Activated CD4-positive, alpha-beta T cell treated with anti-CD3 and anti-CD28 coated beads, Interleukin-2, amount 50 U/mL, for 16 hours (primary cell): ENCODE measurements at places on chromosomes 7 and 10.

GRCh38 chr7:10655031-10655430, 318.6 kb upstream of the PHF14 start:
- DNase-seq, result no peak

- DNase-seq, result no peak
Measured at GRCh38 chr7:1611708-1612241, 41.9 kb upstream of the PSMG3 start.

- no peak for DNase-seq
Measured at GRCh38 chr7:27641581-27642230, 21.0 kb downstream of the HIBADH start.

- DNase-seq, result no peak
Measured at GRCh38 chr10:132265890-132266496, 41.8 kb downstream of the STK32C start.

GRCh38 chr10:22477334-22478287, 132.3 kb downstream of the SPAG6 start:
- DNase-seq, result no peak

DNA sequence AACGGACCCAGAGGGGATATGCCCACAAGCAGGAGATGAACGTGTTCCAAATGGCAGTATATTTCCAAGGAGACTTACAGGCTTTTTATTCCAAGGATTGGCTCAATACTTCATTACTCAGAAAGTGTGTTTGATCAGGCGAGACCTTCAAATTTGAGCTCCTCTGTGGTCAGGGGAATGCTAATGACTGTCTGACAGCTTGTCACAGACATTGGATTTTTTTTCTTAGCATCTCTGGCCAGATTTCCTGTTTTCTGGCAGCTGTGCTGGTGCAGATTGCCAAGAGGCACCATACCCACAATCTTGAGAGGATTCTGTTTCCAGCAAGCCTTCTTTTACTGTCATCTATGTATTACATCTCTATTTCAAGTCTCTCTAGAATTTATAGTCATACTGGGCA, 93.8 kb downstream of the C1GALT1 start:
- DNase-seq, result no peak

DNA sequence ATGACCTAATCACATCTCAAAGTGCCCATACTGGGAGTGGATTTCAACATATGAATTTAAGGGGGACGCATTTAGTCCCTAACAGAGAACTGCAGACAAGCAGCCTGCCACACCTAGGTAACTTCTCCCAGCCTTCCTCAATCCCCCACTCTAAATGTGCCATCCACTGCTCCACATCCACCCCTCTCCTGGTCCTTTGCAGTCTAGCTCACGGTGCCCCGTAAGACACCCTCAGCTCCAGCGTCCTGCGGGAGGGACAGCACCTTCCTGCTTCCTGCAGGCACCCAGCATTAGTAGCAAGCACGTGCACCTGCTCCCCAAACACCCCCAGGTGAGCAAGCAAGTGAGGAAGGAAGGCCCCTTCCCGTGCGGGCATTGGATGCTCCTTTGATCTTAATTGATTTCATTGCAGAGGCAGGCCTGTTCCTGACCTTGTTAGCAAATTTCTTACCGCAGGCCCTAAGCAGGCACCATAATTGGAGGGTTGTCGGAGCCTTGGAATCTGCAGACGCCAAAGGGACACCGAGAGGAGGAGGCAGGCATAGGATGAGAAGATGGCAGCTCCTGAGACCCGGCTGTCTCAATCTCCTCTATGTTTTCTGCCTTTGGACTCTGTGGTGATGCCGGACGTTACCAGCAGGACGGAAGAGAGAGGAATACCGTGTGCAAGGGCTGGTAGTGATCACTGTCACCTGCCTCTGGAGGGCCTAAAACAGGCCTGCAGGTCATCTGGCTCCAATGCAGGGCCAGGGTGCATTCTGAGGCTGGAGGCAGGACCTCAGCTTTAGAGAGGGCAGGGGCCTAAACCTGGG, 75.8 kb upstream of the CHST15 start:
- DNase-seq, result no peak

- no peak for DNase-seq
Measured at GRCh38 chr10:10361301-10361885, 656.3 kb upstream of the CELF2 start.

DNA sequence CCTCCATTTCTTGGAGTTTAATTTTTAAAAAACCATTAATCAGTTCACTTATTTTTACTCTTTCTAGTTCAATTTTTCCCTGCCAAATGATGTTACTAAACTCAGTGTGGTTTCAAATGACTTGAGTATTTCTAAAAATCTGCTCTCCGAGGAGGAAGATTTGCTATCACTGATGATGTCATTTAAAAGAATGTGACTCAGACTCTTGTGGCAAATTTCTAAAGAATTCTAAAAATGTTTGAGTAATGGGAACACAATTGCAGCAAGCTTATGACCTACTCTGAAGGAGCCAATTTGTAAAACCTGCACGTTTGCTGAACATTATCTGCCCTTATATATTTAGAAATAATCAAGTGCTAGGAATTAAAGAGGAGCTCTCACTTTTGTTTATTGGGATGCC, 88.6 kb downstream of the SPAG6 start:
- DNase-seq, result peak; percentile 60

DNA sequence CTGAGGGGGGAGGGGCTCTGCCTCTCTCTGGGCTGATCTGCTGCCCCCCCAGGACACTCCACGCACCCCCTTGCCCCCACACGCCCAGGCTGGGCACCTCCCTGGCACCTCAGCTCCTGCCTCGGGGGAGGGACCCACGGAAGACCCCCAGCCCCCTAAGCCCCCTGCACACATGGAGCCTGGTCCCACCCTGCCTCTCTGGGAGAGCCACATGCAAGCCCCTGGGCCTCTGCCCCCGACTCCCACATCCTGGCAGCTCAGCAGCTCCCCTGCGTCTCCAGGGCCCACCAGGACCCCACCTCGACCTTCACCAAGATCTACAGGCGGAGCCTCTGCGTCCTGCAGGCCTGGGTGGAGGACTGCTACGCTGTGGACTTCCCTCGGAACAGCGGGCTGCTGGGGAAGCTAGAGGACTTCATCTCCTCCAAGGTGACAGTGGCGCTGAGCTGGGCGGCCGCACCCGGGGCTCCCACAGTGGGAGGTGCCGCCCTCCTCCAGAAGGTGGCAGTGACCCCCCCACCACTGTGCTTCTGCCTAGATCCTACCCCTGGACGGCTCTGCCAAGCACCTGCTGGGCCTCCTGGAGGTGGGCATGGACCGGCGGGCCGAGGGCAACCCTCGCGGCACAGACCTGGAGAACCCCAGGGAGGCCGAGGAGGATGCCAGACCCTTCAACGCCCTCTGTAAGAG, 18.7 kb upstream of the UTF1 start:
- DNase-seq, result no peak

- DNase-seq, result no peak
Measured at GRCh38 chr10:118101501-118101900, 54.8 kb upstream of the RAB11FIP2 start.

GRCh38 chr10:117545141-117546019, 2.8 kb downstream of the EMX2 start:
- no peak for DNase-seq

DNA sequence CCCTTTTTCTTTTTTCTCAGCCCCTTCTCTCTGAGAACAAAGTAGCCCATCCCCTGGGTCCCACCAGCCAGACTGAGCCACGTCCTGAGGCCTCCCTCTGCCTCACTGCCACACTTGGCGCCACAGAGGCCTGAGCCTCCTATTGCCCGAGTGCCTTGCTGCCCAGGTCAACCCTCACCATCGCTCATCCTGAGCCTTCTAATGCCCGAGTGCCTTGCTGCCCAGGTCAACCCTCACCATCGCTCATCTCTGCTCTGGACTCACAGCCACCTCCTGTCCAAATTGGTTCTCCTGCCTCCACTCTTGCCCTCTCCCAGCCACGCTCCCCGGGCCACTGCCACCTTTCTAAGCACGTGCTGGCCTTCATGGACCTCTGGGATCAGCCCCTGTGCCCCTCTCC, 53.2 kb upstream of the SMNDC1 start:
- DNase-seq, result no peak

GRCh38 chr7:7895004-7895650, 73.5 kb upstream of the GLCCI1 start:
- no peak for DNase-seq

DNA sequence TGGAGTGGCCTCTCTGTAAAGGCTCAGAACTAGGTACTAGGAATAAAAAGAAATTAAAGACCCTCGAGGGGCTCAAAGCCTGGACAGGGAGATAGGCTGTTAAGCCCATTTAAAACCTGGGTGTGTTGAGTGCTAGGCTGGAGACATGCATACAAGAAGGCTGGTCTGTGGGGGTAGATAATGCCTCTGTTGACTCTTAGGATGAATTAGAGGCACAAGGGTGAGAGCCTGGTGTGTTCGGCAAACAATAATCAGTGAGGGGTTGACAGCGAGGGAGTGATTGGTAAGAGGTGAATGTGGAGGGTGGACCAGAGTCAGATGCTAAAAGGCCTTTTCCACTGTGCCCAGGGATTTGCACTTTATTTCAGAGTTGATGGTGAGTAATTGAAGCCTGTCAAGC, 12.7 kb downstream of the GSTO2 start:
- DNase-seq, result no peak

DNA sequence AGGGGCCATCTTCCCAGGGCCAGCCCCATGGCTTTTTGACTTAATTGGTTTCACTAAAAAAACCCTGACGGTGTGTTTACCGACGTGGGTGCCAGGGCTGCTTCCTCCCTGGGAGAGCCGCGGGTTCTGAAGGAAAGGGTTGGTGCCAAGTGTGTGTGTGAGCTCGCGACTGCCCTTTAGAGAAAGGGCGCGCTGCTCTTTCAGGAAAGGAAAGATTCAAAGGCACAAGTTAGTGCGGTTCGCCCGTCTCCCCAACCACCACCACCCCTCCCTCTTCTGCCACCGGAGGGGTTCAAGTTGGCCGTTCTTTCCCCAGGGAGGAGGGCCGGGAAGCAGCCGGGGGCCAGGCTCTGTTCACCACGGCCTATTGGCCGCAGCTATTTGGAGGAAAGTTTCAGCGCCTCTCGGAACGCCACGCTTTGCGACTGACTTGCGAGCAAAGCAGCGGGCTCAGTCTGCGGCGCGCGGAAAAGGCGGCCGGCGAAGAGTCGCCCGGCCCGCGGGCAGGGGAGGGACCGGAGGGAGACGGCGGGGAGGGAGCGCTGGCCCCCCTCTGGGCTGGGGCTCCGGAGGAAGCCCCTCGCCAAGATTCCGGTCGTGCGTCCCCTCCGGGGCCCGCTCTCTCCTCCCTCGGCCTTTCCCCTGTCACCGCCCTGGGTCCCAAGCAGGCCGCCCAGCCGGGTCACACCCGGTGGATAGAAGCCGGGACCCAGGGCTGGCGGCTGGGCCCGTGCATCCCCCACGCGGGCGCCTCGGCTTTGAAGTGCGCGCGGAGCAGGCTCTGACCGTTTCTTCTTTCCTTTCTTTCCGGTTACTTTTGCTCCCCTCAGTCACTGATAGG, 165.9 kb upstream of the PPP1R3A start:
- DNase-seq, result no peak

GRCh38 chr10:61487506-61487905, 34.3 kb upstream of the TMEM26 start:
- no peak for DNase-seq

DNA sequence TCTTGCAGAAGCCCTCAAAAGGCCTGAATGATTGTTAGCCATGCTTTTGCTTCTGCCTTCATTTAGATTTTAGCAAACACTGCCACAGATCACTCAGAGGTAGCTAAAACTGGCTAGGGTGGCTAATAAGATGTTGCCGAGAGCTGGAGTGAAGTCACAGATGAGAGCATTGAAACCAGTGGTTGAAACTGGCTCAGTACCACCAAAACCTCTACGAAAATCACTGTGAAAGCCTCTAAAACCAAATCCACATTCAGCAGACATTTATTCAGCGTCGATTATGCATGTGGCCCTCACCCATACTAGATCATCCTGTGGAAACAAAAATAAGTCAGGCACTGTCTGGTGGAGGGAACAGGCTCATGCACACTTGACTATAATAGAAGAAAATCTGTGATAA, 50.8 kb downstream of the PIK3CG start:
- DNase-seq, result peak; percentile 74

- no peak for DNase-seq
Measured at GRCh38 chr10:48213047-48213446, 61.4 kb downstream of the FRMPD2 start.

DNA sequence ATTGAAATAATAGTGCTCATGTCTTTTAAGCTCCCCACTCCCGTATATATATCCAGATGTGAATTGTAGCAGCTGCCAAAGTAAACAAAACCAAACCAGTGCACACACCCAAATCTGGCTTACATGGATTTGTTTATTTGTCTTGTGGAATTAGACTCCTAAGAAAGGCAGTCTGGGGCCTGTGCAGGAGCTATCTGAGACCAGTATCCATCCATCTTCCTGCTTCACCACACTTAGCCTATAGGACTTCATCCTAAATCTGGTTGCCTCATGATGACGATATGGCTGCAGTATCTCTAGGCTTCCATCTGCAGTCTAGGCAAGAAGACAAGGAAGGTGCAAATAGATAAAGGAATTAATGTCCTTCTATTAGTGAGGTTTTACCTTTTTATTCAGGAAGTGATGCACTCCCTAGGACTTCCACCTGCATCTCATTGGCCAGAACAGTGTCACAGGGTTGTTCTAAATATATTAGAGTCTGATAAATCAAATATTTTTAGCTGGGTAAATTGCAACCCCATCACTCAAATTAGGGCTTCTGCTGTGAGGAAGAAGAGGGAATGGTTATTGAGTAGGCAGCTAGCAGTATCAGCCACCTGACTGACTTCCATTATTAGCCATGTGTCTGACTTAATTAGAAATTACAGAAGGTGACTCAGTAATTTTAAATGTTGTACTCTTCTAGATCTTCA, 6.0 kb downstream of the WIPF3 start:
- DNase-seq, result no peak

- no peak for DNase-seq
Measured at GRCh38 chr10:28367413-28367812, 64.5 kb upstream of the MPP7 start.

GRCh38 chr10:129769381-129770116, 194.5 kb downstream of the EBF3 start:
- DNase-seq, result no peak

DNA sequence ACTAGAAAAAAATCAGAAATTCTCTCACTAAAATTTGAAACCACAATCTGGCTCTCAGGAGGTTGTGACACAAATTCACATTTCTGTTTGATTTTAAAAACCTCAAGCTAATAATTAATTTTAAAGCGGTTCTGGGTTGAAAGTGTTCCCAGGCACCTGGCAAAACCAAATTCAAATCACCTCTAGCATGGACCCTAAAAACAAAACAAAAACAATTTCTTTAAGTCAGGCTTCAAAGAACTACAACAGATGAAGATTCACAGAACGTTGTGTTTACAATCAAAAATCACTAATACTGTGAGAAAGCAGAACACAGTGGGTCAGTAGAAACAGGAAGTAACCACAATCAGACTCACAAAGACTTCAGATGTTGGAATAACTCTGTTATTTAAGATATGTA, 7.2 kb upstream of the RELN start:
- DNase-seq, result no peak
